NCI-H1105 (cell line): ENCODE measurements at places on chromosomes 11 and 22.

- no peak for DNase-seq
These were observed 90.8 kb upstream of the KCNQ1OT1 start for GRCh38 chr11:2790568-2790921.

DNA sequence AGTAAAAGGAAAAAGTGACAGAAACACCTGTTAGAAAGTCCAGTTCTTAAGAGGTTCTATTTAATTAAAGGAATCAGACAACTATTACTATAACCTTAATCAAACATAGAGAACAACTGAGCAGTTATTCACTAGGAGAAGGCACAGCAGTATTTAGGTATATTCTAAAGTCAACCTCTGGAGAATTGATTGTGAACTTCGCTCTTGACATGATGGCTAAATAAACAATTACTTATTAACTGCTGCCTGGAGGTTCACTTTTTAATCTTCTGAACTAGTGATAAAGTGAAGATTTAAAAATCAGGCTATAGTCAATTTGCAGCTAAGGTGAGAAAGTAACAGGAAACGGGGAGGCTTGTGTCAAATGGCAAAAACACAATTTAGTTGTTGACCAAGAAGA, 557.3 kb downstream of the FAM181B start:
- peak; percentile 42 for DNase-seq

- no peak for DNase-seq
These were observed 38.3 kb downstream of the CLPB start for GRCh38 chr11:72396041-72396440.

- DNase-seq = no peak
These were observed 247.7 kb downstream of the GUCY1A2 start for GRCh38 chr11:106770489-106771085.

DNA sequence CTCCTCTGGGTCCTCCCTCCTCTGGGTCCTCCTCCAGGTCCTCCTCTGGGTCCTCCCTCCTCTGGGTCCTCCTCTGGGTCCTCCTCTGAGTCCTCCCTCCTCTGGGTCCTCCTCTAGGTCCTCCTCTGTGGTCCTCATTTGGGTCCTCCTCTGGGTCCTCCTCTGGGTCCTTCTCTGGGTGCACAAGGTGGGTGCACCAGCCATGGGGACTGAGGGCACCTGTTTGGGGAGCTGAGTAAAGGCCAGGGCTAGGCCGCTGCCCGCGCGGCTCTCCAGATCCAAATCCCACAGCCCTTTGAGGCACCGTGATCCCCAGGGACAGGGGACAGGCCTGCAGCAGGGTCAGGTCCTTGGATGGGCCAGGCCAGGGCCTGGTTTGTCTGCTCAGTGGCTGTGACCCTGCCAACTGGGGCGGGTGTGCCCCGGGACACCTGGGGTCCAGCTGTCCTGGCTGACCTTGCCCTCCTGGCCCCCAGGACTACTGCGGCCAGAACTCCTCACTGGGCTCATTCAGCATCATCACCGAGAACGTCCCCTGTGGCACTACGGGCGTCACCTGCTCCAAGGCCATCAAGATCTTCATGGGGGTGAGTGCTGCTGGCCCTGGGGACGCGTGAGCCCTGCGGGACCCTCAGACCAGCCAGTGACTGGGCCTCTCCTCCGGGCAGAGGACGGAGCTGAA, 12.7 kb downstream of the MUC2 start:
- DNase-seq = no peak

GRCh38 chr11:68574308-68574707, 110.0 kb upstream of the GAL start:
- no peak for DNase-seq

DNA sequence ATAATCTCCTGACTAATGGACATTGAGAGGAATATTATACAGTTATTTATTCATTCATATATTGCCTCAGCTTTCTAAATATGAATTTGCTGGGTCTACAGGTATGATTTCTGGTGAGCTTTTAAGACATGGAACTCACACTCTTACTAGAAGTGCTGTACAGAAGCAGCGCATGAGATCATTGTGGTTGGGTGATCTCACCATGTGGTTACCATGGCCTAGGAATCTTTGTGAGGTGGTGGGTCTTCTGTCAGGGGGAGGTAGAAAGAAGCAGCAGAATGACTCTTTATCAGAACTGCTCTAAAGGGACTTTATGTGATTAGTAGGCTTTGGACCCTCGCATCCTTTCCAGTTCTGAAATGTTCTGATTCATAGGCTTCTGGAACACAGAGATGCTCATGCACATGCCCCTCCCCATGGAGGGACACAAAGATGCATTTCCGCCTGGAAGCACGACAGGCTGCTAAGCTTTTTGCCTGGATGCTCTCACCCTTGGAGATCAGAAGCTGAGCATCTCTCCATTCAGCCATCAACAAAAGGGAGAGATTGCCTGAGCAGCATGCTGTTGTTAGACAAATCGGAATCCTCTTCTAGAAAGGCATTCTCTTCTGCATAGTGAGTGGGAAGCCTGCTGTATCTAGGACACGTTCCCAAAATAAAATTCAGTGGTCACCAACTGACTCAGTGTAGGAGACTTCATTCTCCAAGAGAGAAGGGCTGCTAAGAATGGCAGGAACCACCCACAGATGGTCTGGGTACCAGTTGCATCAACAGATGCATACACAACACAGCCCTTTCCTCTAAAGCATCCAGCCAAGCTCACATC, 51.3 kb downstream of the KIRREL3 start:
- DNase-seq = no peak

GRCh38 chr11:113377681-113378412, 9.7 kb upstream of the ANKK1 start:
- no peak for DNase-seq

- DNase-seq = no peak
These were observed 10.3 kb upstream of the NAP1L4 start for GRCh38 chr11:3002351-3002861.
